ENCODE measurements at places on chromosomes 4 and X.
A peak's percentile ranks its signal among the peaks of the same experiment; 100 is the strongest.

DNA sequence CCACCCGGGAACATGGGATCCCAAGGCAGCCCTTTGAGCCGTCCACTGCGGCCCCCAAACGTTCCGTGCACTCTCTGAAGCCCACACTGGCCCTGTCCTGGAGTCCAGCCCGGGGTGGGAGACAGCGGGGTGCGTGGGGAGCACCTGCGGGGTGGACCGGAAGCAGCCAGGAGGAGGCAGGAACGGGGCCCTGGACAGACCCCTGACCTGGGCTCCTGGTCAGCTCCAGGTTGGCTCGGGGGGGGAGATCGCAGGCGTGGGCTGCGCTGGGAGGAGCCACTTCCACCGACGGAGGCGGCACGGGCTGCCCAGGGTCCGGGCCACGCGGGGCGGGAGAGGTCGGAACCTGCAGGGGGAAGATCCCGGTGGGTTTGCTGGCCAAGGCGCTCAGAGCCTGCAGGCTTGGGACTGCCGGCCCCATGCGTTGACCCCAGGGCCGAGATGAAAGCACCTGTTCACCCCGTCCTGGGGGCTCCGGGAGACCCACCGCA lies 5.7 kb upstream of the PLCXD1 start:
- no peak for DNase-seq

DNA sequence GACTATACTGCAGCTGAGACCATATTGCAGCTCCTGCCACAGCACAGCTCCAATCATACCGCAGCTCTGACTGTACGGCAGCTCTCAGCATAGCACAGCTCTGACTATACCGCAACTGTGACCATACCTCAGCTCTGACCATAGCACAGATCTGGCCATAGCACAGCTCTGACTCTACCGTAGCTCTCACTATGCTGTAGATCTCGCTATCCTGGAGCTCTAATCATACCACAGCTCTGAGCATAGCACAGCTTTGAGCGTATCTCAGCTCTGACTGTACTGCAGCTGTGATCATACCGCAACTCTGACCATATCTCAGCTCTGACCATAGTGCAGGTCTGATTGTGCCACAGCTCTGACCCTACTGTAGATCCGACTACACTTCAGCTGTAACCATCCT lies 139.2 kb downstream of the ASMT start:
- no peak for DNase-seq

- no peak for DNase-seq
Observed at GRCh38 chrX:11196476-11196875, 85.3 kb downstream of the HCCS start.

DNA sequence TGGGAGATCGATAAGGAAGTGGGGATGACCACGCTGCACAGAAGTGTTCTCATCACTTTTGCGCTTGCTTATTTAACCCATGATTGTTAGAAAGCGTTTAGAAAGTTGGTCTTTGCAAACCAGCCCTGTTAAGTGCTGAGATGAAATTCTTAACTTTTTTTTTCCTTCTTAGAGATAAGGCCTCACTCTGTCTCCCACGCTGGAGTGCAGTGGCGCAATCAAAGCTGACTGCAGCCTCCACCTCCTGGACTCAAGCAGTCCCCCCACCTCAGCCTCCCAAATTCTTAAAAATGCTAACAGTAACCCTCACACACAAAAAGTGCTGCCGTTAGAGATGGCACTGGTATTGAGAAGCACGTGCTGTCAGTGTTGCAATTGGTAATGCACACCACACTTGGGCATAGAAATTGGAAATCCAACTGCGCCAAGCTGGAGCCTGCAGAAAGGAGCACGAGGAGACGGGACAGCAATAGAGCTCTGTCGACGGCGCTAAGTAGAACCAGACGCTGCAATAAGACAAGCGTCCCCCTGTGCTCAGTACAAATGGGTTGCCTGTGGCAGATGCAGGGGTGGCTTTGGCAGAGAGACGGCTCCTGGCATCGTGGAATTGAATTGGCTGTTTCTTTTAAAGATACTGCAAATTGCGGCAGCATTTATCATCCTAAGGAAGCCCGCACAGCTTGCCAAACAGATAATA lies 113.4 kb downstream of the TBL1X start:
- no peak for DNase-seq

DNA sequence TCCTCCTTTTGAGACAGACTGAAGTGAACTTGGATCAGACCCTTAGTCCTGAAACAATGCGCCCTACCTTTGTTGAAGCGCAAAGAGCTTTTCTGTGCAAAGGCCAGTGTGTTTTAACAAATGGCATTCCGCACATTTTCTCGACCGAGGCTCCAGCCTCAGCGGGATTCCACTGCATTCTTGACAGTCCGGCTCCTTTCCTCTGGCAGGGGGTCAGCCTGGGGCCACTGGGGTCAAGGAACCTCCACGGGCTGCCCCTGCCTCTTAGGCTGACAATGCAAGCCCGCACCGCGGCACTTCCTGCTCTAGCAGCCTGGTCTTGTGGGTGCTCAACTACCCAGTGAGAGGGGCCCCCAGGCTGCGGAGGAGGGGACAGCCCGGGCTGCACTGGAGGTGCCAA lies 47.2 kb upstream of the TFDP3 start:
- peak; percentile 22 for DNase-seq

All from vagina (tissue), 2 donors.